Left ventricle myocardium inferior (tissue), 1 donor: ENCODE measurements at places on chromosomes 3 and 15. TPM values are rescaled to one million over a fixed set of nuclear protein-coding genes. Genes with fewer than 3 reads are reported as not detected.

DNA sequence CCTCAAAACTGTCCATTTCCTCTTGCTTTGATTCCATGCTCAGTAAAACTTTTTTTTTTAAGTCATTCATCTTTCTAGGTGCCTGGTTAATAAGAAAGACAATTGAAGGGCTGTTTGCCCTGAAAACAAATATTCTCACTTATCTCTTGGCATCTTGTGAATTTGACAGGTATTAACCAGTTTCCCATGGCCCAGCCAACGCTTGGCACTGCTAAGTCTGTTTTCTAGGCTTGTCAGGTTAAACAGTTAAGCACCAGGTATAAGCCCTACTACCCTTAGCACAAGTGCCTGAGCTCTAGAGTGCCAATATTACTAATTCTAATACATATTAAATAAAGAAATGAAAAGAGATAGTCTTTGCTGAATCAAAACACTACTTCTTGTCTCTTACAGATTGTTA is 36.3 kb downstream of the PXK start:
- DNase-seq = no peak

DNA sequence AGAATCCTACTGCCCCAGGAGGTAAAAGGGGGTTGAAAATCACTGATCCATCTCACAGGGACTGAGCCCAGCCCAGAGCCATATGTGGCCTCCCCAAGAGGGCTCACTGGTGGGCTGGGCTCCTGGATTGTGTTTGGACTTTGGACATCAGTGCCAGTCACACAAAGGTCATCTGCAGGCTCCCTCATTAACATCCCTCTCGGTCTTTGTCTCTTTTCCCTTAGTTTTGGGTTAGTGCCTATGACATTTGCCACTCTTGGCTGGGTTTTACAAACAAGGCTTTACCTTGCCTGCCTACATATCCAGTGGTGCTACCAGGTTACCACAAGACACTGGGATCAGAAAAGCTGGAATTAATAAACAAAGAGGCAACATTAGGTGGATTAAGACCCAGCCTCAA is 27.9 kb downstream of the IFT122 start:
- no peak for DNase-seq

GRCh38 chr3:104785947-104786346 is 580.8 kb upstream of the ALCAM start:
- DNase-seq = no peak

- no peak for DNase-seq
These were observed 89.2 kb upstream of the RAP2B start for GRCh38 chr3:153072856-153073255.

DNA sequence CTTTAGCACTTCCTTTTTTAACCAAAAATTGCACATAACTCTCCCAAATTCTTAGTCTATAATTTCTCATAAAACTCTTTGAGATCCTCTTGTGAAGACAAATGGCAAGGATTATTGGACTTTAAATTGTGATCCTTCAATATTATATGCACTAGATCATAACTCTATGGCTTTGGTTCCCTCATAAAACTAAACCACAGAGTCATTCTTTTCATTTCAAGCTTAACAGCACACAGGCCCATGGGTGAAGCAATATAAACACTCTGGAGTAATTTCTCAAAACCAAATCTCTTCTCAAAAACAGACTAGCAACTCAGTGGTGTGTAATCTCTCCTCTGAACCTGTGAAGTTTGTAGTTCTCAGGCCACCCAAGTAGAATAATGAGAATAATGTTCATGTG is 171.0 kb upstream of the NECTIN3 start:
- no peak for DNase-seq

GRCh38 chr3:27504749-27505148 is 20.6 kb upstream of the SLC4A7 start:
- no peak for DNase-seq

GRCh38 chr3:58349792-58350626 is 17.3 kb downstream of the PXK start:
- no peak for DNase-seq

DNA sequence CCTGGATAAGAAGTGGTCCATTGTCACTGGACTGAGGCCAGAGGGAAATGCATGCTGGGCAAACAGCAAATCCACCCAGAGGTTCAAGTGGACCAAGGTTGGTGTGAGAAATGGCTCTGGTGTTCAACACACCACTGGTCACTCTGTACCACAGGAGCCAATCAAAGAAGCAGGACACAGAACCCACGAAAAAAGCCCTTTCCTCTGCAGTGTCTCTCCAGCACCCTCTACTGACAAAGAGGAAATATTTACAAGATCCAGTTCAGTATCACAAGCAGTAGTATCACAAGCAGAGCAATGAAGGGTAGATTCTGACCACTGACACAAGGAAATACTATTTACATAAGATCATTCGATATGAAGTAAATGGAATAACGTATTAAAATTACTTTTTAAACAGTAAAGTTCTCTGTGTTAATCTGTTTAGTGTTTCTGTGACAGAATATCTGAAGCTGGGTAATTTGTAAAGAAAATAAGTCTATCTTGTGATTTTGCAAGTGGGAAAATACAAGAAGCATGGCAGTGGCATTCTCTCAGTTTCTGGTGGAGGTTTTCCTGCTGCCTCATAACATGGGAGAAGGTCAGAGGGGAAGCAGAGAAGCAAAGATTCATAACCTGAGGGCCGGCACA is 390.7 kb downstream of the EFHB start:
- no peak for DNase-seq

- DNase-seq = no peak
These were observed 14.1 kb downstream of the HRH1 start for GRCh38 chr3:11168406-11168805.

GRCh38 chr3:151964743-151965142 is 91.3 kb downstream of the SUCNR1 start:
- DNase-seq = no peak

- no peak for DNase-seq
These were observed 63.6 kb downstream of the OSBPL10 start for GRCh38 chr3:31917303-31918005.

DNA sequence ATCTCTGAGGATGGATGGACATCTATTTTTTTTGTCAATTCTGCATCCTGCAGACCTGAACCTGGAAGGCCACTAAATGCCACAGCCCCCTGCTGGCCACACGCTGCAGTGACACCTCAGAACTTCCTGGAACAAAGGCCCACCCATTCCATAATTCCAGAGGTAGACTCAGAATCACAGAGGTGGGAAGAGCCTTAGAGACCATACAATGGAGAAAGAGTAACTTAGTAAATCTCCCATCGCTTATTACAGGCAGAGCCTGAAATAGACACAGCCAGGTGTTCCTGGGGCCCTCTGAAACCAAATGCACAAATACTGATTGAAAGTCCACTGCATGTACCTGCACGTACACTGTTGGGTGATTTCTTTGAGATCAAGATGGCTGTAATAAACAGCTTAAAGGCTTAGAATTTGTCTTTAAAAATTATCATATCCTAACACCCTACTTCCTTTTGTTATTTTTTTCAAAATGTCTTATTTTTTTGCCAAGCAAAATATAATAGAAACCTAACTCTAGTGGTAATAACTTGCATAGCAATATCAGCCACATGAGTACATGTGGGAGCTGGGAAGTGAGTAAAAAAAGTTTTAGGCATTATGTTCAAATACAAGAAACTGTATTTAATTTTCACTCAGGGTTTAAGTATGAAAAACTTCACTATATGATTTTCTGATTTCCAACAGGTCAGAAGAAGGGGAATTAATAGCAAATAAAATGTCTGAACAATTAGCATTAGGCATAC is 62.7 kb downstream of the EOMES start:
- DNase-seq = peak; percentile 63

- DNase-seq = no peak
These were observed 34.6 kb downstream of the GNB4 start for GRCh38 chr3:179416681-179417080.

- DNase-seq = no peak
These were observed 459.7 kb downstream of the TBL1XR1 start for GRCh38 chr3:176737480-176738110.

- DNase-seq = no peak
These were observed 24.8 kb downstream of the IL20RB start for GRCh38 chr3:136982520-136983138.

DNA sequence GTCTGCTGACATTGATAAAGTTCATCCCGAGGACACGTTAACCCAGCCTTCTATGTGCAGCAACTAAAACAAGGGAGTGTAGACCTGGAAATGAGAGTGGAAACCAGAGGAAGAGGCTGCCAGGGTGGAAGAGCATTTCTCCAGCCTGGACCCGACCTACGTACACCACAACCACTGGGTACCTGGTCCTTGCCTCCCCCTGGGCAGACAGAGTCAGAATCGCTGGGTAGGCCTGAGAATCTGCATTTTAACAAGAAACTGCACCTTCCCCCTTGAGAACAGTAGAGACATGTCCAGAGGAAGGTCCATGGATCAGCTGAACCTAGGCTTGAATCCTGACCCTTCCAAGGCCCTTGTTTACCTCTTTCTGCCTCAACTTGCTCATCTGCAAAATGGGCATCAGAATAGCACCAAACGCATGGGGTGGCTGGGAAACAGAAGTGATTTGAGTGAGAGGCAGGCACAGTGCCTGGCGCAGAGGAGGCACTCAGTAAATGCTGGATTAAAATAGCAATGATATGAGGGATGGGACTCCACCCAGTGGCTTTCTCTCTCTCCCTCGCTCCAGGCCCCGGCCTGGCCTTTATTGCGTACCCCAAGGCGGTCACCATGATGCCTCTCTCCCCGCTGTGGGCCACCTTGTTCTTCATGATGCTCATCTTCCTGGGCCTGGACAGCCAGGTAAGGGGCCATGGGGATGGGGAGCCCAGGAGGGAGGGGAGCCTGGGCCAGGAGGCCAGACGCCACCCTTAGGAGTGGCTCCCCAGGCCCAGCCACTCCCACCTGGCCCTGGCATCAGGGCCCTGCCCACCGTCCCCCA is 66.9 kb upstream of the SLC6A1 start:
- no peak for DNase-seq

- no peak for DNase-seq
These were observed 881.8 kb upstream of the NR2F2 start for GRCh38 chr15:95448531-95449229.

GRCh38 chr15:41291065-41291631 is 41.2 kb downstream of the OIP5 start:
- DNase-seq = no peak

DNA sequence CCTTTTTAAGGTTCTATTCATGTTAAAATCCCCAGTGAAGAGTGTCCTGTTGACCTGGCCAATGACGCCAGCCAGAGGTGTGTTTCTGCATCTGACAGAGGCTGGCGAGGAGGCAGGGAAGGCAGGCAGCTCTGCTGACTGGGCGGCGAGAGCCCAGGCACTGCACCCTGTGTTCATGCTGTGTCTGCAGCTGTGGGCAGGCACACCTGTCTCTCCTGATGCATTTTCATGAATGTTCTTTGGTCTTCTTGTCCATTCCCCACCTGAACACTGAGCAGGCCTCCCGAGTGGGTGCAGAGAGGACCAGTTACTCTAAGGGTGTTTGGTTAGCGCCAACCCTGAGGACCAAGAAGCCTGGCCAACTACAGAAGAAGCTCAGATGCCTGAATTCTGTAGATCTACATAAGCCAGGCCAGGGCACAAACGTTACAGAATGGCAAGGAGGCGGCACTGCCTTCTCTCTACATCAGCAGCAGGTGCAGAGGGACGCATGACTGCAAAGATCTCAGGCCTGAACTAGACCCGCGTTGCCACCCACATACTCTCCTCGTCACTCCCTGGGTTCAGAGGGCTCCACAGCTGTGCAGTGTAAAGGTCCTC is 233.7 kb downstream of the OCA2 start:
- no peak for DNase-seq

DNA sequence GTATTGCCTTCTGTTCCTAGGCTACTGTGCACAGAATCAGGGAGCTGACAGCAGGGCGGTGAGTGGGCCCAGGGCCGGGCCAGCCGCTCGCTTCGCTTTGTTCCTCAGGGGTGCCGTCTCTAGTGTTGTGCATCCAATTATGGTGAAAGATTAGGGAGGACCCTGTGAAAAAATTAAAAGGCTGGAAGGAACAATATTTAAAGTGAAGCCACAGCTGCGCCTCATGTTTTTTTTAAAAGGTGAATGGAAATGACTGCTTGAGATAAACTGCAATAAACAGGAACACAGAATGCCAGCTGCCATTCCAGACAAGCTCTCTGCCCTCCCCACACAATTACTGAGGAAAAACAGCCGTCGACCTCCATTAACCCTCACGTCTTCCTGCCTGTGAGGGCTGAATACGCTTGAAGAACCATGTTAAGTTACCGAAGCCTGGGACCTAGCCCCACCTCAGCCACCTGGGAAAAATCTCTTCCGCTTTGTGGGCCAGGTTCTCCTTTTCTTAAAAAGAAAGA is 132.0 kb upstream of the IL12A start:
- no peak for DNase-seq

DNA sequence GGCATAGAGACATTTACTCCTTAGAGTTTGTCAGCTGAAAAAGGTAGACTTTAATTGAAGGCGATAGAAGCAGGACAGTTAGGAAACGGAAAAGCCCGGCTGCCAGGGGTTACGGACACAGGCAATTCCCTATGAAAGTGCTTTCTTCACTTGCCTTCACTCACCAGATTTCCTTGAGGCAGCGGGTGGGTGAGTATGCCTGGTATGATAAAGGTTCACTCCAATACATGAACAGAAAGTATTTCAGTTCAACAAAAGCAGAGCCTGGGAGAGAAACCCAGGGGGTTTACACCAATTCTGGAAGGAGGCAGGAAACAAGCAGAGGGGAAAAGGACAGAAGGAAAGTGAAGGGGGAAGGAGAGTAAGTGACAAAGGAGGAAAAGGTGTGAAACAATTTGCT is 53.9 kb downstream of the QTRT2 start:
- no peak for DNase-seq

DNA sequence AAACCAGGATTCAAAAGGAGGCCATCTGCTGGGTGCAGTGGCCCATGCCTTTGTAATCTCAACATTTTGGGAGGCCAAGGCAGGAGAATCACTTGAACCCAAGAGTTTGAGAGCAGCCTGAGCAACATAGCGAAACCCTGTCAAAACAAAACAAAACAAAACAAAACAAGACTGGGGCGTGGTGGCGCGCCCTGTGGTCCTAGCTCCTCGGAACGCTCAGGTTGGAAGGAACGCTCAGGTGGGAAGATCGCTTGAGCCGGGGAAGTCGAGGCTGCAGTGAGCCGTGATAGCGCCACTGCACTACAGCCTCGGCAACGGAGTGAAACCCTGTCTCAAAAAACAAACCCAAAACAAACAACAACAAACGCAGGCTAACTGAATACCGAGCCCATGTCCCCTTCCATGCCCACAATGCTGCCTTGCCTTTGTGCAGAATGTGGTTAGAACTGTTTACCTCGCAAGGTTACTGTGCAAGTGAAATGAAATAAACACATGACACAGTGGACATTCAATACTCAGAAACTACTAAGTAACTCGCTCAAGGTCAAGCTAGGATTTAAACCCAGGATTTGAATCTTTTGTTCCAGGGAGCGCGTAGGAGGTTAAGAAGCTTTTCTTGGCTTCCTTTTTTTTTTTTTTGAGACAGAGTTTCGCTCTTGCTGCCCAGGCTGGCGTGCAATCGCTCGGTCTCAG is 766 bp upstream of the EMC4 start:
- DNase-seq = no peak

GRCh38 chr3:3296979-3297381 is 117.5 kb upstream of the CRBN start:
- no peak for DNase-seq

Gene FBXL2
- total RNA-seq = 1.5 TPM

Gene MCF2L2
- total RNA-seq = 0.91 TPM

Gene MINDY2
- 40.5 TPM for total RNA-seq

Gene FBXW12
- not detected for total RNA-seq

Gene GJD2
- total RNA-seq = not detected

Gene BUB1B
- total RNA-seq = 0.85 TPM

Gene GOLGA8K
- 0.80 TPM for total RNA-seq

Gene MUSTN1
- total RNA-seq = 32.7 TPM
